NT2/D1 (cell line): ENCODE measurements at places on chromosomes 3 and 15.

DNA sequence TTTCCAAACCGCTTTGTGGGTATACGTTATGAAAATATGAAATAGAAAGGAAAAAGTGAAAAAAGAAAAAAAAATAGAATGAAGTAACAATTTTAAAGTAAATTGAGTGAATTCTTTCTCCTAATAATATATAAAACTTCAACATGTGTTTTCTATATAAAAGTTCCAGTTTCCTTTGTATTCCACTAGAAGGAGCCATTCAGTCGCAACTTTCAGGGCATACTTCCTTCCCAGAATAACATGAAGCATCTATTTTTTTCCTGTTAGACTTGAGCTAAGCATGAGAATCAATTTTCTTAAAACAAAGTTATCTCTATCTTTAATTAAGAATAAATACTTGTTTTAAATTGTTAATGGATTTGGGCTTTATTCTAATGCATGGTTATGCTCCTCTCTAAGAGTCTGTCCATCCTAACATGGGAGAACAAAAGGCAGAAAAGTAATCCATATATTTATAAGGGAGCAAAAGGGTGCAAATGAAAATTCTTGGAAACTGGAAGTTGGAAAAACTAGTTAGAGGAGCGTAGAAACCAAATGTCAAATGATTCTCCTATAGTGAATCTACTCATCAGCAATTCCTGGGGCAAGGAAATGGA is 16.0 kb upstream of the VGLL3 start:
- DNase-seq = no peak

DNA sequence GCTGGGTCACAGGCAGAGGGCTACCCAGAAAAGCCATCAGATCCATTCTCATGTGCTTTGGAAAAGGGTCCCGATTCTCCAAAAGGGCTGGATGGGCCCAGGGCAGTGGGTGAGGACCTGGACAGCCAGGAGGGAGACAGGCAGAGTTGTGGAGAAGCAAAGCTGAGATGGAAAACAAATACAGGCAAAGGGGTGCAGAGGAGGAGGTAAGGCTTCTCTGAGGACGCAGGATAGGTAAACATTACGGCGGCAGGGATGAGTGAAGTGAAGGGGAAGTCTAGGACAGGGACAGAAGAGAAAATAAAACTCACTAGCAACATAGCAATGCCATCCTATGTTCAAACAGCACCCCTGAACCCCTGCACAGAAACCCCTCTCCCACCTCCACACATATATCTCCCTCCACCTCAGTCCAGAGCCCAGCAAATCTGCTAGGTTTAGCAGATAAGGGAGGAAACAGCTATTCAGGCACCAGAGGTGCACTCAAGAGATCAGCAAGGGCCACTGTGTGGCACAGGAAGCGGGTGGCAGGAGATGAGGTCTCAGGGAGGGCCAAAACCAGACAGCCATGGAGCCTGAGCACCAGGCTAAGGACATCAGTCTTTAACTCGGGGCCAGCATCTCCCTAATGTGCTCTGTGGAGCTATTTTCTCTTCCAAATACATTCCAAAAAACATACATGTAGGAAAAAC is 51.3 kb downstream of the HOMER2 start:
- no peak for DNase-seq

DNA sequence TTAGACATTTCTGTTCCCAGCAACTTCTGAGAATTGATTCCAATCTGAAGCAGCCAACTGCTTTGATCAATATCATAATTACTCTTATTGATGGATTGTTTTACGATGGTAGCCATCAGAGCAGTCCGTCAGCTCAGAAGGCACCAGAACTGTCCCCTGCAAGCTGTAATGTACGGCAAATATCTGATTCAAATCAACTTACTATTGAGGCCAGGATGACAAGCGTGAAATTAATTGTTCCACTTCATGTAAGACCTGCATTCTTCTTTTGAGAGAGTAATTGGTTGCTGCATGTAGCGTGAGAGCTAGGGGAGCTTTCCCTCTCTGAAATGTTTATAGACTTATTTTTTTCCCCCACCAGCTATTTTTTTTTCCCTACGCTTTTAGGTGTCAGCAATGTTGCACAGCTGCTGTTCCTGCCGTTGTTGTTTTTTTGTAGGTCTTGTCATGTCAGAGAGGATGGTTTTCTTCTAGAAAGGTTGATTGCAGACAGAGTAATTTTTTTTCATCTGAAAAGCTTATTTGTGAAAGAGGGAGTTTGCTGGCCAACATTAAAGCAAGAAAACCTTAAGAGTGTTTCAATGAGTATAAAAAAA is 134.9 kb downstream of the CACNA2D3 start:
- DNase-seq = no peak

- no peak for DNase-seq
Observed at GRCh38 chr3:27685474-27685873, 36.6 kb downstream of the EOMES start.

- DNase-seq = no peak
Observed at GRCh38 chr15:100687582-100688141, 85.3 kb downstream of the ASB7 start.

- DNase-seq = no peak
Observed at GRCh38 chr3:56921573-56922453, 120.1 kb upstream of the ARHGEF3 start.

- no peak for DNase-seq
Observed at GRCh38 chr15:95615436-95615835, 715.1 kb upstream of the NR2F2 start.

- DNase-seq = no peak
Observed at GRCh38 chr3:151331696-151332095, 2.3 kb upstream of the P2RY13 start.

- no peak for DNase-seq
Observed at GRCh38 chr15:25697586-25697985, 165.5 kb downstream of the ATP10A start.

DNA sequence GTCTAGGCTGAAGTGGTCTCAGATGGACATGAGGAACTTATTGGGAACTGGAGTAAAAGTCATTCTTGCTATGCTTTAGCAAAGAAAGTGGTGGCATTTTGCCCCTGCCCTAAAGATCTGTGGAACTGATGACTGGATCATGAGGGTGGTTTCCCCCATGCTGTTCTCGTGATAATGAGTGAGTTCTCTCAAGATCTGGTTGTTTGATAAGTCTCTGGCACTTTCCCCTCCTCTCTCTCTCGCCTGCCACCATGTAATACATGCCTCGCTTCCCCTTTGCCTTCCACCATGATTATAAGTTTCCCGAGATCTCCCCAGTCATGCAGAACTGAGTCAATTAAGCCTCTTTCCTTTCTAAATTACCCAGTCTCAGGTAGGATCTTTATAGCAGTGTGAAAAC is 11.5 kb upstream of the MLF1 start:
- no peak for DNase-seq

DNA sequence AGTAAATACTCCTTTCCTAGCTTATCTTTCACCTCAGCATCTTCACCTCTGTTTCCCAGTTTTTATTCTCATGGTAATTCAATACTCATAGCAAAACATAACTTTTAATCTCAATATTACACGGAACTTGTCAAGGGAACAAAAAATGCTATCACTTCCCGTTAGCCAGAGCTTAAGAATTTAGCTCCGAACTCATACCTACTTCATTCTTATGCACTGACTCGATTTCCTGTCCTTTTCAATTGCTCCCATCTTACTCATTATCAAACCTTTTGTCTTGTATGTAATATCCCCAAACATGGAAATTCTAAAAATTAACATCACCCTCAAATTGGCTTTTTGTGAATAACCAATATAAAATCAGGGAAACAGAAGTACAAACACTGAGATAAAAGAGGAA is 28.2 kb downstream of the MYEF2 start:
- peak; percentile 0 for DNase-seq

GRCh38 chr3:63050548-63051177 is 175.4 kb upstream of the CADPS start:
- no peak for DNase-seq

- no peak for DNase-seq
Observed at GRCh38 chr3:185687271-185687878, 101.3 kb downstream of the SENP2 start.

- no peak for DNase-seq
Observed at GRCh38 chr3:67854663-67855062, 200.3 kb upstream of the SUCLG2 start.

DNA sequence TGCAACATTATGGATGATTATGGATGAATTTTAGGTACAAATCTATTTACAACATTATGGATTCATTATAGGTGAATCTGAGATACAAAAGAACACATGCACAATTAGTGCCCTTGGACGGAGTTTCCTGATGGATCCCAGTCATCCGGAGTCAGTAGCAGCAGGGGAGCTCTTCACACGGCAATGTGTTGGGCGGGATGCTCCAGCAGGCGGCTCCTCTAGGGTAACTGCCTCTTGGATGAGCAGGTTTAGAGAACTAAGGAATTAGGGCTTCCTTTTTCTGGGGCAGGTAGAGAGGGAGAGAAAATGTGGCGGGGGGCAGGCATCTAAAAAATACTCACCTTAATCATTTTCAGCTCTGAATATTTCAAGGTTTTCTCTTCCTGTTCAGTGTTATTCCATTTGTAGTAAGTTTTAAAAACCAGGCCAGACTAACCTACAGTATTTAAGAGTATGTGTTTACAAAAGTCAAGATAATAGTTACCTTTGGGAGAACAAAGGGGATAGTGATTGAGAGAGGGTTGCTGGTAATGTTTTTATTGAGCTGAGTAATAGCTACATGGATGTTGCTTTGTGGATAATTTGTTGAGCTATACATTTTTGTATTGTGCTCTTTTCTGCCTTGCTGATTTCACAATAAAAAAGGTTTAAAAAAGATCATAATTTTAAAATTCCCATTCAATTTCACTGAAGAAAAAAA is 27.4 kb upstream of the GOLM2 start:
- DNase-seq = no peak

- no peak for DNase-seq
Observed at GRCh38 chr3:168212664-168213285, 117.1 kb upstream of the GOLIM4 start.

DNA sequence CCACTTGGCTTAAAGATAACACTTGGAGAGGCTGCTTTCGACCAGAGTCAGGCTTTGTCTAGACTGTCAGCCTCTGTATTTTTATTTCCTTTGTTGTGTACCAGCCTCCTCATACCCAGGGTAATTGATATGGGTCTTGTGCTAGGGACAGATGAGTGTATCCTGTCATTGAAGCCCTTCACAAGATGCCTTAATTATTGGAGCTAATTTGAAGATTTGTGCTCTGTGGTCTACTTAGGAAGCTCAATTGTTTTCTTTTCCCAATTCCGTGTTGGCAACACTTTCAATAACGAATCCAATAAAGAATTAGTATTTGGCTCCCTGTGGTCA is 60.5 kb upstream of the DPH6 start:
- DNase-seq = no peak

- no peak for DNase-seq
Observed at GRCh38 chr3:114572364-114573062, 278.7 kb downstream of the TIGIT start.

DNA sequence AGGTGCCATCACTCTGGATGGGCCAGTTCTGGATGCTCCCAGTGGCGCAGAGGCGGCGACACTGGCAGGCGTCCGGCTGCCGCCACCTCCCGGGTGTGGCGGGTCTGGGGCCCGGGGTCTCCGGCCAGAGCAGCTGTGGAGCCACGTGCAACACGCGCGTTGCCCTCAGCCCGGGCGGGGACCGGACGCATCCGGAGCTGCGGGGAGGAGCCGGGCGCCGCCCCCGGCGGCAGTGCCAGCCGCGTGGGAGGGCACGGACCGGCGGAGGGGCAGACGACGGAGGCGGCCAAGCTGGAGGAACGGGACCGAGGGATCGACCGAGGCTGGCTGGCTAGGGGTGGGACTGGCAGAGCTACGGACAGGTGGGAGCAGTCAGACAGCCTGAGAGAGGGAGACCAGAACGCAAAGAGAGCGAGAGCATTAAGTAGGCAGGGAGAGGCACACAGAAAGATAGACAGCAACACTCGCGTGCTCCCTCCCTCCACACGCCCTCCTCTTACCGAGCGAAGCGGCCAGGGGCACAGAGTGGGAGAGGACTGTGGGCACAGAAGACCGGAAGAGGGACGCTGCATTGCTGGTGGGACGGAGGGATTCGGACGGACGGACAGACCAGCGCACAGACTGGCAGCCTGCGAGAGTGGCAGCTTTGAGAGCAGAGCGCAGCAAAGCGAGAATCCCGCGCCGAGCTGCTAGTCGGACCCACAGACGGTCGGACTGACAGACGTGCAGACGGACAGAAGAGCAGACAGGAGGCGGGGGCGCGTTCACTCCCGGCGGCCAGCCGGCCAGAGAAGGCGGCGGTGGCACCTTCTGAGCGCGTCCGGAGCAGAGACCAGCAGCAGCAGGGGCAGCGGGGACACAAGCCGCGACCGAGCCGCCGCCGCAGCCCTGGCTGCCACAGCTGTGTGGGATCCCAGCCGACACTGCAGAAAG is at the start of gene ARPP21:
TSS of gene ARPP21 (plus strand) at position 272 of the 933 bp plus-strand sequence. CDS start 42,227 bp downstream, outside the sequence.
- peak; percentile 9 for DNase-seq
